ENCODE measurements at places on chromosomes 6 and 20.

GRCh38 chr6:111922454-111923297 is 49.4 kb upstream of the FYN start:
- DNase-seq = no peak

- DNase-seq = no peak
These were observed 4.5 kb upstream of the SPDEF start for GRCh38 chr6:34560366-34561226.

DNA sequence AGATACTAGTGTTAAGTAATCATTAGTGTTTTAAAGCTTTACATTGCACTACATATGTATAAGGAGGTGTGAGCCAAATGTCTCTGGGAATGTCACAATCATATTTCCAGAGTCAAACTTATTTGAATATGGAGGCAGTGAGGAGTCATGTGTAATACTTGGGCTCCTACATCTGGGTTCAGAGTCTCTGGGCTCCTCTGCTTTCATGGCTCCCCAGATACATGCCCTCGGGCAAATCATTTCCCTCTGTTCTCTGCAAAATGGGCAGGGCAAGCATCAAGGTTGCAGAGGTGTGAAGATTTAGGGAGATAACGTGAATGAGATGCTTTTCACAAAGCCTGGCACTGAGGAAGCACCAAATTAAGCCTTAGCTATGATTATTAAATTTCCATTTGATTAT is 138.3 kb upstream of the SGK1 start:
- DNase-seq = no peak

GRCh38 chr6:50049829-50050228 is at the start of gene DEFB112:
Gene DEFB112 (minus strand): TSS chr6:50049929. CDS start chr6:50049869, 60 bp downstream.
- DNase-seq = no peak

GRCh38 chr6:34476921-34477320 is 11.0 kb downstream of the PACSIN1 start:
- no peak for DNase-seq

GRCh38 chr6:119830494-119831295 is 481.1 kb upstream of the MAN1A1 start:
- no peak for DNase-seq

- DNase-seq = no peak
These were observed 69.6 kb upstream of the SMIM28 start for GRCh38 chr6:138307816-138308730.

- no peak for DNase-seq
These were observed 13.6 kb downstream of the FGD2 start for GRCh38 chr6:37019065-37019450.

- no peak for DNase-seq
These were observed 422 bp downstream of the NCR3 start for GRCh38 chr6:31592396-31592771.

DNA sequence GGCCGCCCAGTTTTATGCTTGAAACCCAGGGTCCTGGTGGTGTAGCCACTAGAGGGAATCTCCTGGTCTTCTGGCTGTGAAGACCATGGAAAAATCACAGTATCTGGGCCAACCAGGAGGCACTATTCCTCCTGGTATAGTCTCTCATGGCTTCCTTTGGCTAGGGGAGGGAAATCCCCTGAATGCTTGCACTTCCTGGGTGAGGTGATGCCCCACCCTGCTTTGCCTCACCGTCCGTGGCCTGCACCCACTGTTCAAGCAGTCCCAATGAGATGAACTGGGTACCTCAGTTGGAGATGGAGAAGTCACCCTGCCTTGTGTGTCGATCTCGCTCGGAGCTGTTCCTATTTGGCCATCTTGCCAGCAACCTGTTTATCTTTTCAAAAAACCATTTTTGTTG is 10.1 kb upstream of the ZNF337 start:
- DNase-seq = peak; percentile 34

GRCh38 chr6:45415788-45416518 is 38.2 kb upstream of the SUPT3H start:
- DNase-seq = no peak

DNA sequence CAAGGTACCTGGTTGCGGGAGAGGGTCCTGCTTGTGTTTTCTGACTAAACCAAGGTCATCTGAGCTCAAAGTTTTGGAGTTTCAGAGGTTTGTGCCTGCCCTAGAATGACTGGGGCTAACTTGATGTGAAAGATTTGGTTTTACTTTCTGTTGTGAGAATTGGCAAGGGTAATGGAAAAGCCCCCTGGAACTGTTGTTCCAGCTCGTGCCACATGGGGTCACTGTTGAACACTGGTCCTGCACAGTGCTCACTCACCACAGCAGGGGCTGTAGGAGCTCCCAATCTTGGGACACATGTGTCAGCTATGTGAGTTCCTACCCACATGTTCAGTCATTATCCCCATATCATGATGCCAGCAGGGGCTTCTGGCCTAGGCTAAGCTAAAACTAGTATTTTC is 6.5 kb downstream of the TGM6 start:
- DNase-seq = peak; percentile 27

DNA sequence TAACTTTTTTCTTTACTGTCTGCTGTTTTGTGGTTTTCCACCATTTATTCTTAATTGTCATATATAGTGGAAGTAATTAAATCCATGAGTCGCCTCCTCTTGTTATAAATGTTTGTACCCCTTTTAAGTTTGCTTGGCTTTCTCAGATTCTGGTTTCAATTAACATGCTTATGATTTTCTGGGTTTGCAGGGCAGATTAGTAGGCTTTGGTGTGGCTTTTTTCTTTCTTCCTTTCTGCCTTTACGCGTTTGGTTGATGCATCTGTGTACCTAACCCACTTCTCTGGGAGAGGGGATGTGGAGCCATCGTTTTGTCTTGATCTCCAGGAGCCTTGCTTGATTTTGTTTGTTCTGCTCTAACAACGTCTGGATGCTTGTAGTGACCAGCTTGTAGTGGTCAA is 100.4 kb downstream of the JARID2 start:
- no peak for DNase-seq

DNA sequence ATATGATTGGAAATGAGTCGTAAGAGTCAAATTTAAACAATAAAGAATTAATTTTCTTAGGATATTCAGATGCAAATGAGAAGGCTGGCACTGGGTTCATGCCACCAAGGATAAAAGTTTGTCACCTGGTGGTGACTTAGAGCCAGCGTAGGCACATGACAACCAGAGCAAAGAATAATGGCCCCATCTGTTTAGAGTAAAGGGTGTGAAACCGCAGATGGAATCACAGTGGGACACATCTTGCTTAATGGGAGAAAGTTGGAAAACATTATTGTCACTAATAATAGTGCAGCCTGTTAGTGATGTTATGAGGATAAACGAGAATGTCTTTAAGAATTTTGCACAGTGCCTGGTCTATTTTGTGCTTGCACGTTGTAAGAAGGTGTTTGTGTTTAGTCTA is 727.8 kb downstream of the QKI start:
- DNase-seq = no peak

DNA sequence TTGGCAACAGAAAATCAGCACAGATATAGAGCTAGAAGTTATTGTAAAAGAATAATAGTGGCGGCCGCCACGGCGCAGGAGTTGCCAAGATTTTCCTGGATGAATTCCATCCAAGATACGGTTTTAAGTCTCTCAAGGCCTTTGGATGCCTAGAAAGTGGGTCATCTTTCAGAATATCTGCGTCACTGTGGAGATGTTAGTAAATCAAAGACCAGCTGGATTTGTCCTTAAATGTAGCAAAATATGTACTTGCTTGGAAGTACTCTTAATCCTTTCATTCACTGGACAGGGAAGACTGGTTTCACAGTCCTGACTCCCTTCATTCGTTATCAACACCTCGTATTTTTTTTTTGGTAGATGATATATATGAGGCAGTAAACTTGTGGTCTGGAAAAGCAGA is 83.0 kb downstream of the SLC22A3 start:
- DNase-seq = no peak

DNA sequence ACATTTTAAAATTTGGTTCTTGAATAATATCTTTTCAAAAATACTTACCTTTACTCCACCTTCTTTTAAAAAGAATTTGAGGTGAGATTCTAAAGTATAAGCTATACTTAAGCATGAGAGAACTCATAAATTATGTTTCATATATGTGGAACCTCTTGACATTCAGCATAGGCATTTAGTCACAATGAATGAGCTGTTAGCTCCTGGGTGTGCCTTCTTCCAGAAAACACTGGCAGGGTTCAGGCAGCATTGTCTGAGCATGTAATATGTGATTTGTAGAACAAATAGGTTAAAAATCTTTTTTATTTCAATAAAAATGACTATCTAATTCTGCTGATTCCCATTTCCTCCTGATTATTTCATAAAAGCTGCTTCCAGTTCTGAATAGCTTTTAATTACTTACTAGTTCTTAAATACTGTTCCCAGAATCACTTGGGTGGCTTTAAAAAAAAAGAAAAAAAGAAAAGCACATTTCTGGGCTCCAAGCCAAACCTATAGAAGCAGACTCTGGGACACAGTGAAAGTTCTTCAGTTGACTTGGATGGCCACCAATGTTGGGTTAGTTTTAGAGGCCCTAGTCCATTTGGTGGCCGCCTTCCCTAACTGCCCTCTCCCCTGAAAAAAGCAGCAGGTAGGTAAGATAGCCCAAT is 20.2 kb downstream of the RNF8 start:
- no peak for DNase-seq

DNA sequence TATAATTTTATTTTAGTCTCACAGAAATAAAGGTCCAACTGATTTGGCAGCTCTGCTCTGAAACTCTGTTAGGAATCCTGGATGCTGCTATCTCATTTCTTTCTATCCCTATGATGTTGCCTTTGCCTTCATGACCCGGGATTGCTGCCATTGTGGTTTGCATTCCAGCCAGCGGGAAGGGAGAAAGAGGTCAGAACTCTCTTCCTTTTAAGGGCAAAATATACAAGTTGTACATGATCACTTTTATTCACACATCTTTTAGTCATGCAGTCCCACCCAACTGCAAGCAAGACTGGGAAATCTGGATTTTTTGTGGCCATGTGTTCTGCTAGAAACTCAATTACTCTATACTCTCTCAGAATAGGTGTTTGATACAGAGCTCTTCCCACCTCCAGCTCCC is 263.1 kb upstream of the ZFP64 start:
- DNase-seq = no peak

DNA sequence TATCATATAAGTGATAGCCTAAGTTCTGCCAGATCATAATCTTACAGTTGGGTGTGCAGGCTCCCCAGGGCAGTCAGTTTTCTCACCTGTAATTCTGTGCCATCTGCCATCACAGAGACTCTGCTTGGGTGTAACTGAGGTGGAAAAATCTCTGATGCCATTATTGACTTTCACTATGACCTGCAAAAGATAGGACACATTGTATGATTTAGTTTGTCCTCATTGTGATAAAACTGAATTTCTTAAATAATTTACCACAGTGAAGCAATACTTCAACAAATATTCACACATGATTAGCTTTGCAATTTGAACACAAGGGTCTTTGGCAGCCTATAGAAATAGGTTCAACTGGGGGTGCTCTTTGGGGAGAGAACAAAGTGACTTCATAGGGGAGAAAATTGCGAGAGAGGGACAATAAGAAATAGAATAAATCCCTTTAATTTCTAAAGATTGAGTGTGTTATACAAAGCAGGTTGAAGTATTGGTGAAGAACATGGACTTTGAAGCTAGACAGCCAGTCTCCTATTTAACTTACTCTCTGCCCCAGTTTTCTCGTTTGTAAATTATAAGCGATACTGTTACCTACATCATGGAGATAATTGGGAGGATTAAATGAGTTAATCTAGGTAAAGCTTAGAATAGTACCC is 27.3 kb downstream of the FAM229B start:
- DNase-seq = no peak

DNA sequence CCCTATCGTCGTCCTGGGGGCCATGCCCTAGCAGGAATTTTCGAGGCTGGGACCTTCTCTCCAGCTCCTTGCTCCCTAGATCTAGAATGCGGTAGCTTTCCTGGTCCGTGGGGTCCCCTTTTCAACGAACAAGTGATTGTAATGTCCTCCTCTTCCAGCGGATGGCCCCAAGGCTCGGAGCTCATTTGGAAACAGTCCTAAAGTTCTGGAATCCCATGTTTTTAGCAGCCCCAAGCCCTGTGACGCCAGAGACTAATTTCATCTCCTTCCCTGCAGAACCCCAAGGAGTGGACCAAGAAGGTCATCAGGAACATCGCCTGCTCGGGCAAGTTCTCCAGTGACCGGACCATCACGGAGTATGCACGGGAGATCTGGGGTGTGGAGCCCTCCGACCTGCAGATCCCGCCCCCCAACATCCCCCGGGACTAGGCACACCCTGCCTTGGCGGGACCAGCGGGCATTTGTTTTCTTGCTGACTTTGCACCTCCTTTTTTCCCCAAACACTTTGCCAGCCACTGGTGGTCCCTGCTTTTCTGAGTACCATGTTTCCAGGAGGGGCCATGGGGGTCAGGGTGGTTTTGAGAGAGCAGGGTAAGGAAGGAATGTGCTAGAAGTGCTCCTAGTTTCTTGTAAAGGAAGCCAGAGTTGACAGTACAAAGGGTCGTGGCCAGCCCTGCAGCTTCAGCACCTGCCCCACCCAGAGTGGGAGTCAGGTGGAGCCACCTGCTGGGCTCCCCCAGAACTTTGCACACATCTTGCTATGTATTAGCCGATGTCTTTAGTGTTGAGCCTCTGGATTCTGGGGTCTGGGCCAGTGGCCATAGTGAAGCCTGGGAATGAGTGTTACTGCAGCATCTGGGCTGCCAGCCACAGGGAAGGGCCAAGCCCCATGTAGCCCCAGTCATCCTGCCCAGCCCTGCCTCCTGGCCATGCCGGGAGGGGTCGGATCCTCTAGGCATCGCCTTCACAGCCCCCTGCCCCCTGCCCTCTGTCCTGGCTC is 48.5 kb downstream of the PYGB start:
- DNase-seq = peak; percentile 13

- DNase-seq = no peak
These were observed 251.5 kb downstream of the SOX4 start for GRCh38 chr6:21845018-21845417.

DNA sequence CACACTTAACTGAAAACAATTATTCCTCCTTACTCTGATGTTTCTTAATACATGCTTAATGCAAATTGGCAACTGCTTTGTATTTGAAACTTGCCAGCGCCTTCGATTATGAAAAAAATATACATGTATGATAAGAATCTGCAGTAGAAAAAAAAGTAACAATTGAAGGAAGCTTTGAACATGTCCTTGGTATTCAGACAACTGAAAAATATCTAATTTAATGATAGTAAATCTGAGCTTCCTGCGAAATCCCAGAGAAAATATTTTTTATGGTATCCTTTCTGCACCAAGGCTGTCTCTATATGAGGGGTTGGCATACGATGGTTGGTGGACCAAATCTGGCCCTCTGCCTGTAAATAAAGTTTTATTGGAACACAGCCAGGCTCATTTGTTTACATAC is 186.2 kb downstream of the HDGFL1 start:
- no peak for DNase-seq

GRCh38 chr20:46232539-46232938 is 75.8 kb downstream of the CDH22 start:
- no peak for DNase-seq
